Pulmonary artery endothelial cell (primary cell): ENCODE measurements at places on chromosomes 7 and 10. TPM values are rescaled to one million over a fixed set of nuclear protein-coding genes. Genes with fewer than 3 reads are reported as not detected.

Gene KLLN
- 0.25 and 0.26 TPM in 2 replicates for total RNA-seq

DNA sequence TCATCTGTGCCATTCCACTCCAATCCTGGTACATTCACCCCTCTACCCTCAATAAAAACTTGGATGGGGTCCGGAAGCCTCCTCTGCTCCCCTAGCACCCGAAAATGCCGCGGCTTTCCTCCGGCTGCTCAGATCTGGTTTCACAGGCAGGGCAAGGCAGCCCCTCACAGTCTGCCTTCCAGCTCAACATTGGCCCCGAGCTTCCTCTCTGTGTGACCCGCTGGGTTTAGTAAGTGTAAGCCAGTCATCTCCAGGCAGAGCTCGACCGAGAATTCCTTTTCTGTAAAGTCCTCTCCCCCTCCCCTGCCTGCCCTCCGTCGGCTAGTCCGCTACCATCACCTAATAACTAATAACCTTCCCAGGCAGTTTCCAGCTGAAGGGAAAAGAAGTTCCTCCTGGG, 3.4 kb downstream of the INHBA start:
- no peak for DNase-seq

DNA sequence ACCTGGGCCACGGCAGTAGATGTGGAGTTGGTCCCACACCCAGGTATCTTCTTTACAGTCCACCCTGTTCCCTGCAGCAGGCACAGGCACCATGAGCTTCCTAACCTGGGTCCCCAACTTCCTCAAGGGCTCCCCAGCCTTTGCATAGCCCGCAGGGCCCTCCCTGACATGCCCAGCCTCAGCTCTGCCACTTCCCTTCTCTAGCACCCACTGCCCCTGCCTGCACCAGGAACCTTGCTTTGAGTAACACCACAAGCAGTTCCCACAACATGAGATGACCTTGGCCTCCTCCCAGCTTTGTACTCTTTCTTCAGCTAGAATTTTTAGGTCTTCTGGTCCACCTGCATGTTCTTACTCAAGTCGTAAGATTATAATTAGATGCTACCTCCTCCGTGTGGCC, 92.2 kb upstream of the ZPBP start:
- no peak for DNase-seq

Gene RNF148
- 0.86 and 1.7 TPM in 2 replicates for total RNA-seq

DNA sequence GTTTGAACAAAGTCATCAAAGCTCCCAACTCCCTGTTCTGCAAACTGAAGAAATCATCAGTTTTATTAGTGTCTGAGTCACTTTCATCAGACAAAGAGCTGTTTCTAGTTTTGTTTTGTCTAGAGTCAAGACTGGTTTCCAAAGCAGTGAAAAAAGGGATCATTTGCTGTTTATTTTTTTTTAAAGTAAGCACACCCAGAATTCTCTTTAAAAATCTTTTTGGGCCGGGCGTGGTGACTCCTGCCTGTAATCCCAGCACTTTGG, 972.0 kb upstream of the CELF2 start:
- DNase-seq = no peak
